ACHN (cell line): ENCODE measurements at places on chromosomes 11 and 22.

DNA sequence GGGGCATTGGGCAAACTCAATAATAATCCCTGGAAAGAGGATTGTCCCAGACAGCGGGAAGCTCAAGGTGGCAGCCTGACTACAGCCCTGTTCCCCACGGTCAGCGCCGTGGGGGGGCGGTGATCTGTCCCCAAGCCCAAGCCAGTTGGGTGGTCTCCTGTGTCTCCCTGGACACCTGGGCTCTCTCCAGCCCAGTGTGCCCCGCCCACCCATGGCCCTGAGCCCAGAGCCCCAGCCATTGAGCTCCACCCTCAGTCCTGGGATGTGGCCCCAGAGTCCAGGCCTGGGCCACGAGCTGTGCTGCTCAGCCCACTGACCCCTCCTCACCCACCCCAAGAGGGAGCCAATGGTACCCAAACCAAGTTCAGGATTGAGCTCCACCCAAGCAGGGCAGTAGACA is 27.9 kb upstream of the PDE2A start:
- no peak for DNase-seq

DNA sequence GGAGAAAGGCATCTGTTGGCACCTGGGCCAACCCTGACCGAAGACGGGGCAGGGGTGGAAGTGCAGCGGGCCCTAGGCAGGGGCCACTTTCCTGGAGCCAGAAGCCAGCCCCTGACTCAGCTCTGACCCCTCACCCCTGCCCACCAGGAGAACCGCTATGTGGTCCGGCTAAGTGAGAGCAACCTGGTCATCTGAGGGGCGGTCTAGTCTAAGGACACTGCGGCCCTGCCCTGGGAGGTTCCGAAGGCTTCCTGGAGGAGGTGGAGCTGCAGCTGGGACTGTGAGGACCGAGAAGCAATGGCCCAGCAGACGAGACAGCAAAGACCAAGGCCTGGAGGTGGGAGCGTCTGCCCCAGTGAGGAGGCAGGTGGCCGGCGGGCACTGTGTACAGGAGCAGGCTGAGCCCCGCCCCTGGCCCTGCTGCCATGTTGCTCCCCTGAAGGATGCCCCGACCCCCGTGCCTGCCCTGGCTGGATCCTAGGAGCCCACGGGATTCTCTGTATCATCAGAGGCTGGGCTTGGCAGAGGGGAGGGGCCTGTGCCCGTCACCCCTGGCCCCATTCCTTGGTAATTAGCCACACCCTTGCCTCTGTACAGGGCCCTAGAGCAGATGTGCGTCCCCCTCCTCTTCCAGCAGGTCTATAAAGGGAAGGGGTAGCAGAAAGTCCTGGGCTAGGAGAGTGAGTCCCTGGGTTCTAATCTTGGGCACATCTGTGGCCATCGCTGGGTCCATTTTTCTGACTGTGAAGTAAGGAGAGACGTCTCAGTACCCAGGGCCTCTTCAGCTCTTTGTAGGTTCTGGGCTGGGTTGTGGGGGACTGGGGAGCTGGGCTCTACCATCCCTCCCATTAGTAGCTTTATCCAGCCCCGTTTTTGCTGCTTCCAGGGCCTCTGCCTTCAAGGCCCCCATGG is 19.4 kb downstream of the RELT start:
- no peak for DNase-seq

DNA sequence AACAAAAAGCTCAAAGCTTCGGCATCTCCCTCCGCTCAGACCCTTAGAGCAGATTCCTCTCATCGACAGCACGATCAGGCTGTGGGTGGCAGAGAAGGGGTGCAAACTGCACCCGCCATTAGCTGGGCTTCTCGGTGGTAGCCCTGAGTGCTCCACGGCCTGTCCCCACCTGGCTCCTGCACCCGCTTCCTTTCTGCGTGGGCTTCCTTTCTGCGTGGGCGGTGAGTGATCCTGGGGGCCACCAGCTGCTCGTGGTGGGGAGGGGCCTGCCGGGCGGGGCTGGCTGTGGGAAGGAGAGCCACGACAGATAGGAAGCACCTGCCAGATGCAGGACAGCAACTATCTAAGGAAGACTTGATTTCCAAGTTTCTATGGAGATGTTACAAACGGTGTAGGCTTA is 55.0 kb downstream of the BRD1 start:
- no peak for DNase-seq

DNA sequence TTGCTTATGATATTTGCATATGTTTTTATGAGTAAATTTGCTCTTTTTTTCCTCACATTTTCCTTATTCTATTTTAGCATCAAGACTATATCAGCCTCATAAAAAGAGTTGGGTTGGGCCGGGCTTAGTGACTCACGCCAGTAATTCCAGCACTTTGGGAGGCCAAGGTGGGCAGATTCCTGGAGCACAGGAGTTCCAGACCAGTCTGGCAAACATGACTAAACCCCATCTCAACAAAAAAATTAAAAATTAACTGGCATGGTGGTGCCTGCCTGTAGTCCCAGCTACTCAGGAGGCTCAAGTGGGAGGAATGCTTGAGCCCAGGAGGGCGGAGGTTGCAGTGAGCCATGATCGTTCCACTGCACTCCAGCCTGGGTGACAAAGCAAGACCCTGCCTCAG is 148.8 kb upstream of the ANO5 start:
- no peak for DNase-seq

GRCh38 chr11:72045849-72046248 is 34.5 kb downstream of the NUMA1 start:
- no peak for DNase-seq

DNA sequence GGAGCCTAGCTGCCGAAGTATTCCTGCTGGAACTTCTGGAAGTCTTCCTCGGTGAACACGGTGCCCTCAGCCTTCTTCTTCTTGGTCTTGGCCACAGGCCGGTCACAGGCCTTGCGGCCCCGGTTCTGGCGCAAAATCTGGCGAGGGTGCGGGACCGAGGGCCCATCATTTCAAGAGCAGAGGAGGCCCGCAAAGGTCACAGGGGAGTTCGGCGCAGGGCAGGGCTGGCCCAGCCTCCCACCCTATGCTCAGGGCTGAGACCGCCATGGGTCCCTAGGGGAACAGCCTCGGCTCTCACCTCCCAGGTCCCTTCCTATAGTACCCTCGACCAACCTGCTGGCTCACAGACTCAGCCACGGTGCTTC is 3.1 kb downstream of the RPS19BP1 start:
- no peak for DNase-seq

GRCh38 chr11:68143310-68143689 is 22.1 kb upstream of the CHKA start:
- DNase-seq: no peak

- peak; percentile 31 for DNase-seq
These were observed 9.4 kb downstream of the LHFPL7 start for GRCh38 chr22:24937114-24937513.

- DNase-seq: no peak
These were observed 2.8 kb downstream of the THRSP start for GRCh38 chr11:78066471-78066870.

- DNase-seq: no peak
These were observed 173.3 kb downstream of the TBC1D22A start for GRCh38 chr22:46935506-46936377.

- peak; percentile 87 for DNase-seq
These were observed 36.3 kb upstream of the CFAP300 start for GRCh38 chr11:102010776-102011494.
